ENCODE measurements at places on chromosomes 5 and 9.

GRCh38 chr9:7164440-7165330 lies 406.9 kb downstream of the KDM4C start:
- no peak for DNase-seq

GRCh38 chr5:175335691-175336090 lies 108.3 kb downstream of the DRD1 start:
- DNase-seq: no peak

- no peak for DNase-seq
Measured at GRCh38 chr5:35004200-35004599, 43.5 kb downstream of the AGXT2 start.

DNA sequence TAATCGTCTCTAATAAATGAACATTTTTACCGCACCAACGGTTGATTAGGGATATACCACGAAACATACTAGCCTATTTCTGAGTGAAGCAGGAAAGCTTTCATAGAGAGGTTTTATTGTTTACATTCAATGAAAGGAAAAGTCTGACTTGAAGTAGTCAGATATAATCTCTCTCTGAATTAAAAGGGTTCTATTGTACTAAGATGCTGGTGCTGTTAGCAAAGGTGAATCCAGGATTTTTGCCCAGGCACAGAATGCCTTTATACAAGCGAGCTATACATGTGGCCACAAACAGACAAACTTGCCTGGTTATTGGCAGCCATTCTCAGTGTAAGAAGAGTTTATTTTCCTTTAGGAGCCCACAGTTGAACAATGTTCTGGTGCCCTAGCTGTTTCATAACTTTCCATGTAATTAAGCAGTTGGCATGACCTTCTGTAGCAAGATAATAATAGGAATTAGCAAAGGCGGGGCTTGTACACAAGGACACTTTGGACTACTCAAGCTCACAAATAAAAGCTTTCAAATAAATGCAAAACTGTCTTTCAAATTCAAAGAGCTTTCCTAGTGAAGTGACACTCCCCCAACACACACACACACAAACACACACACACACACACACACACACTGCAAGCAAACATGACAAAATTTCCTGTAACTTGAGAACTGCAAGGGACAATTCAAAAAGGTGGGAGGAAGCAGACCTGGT lies 198.7 kb upstream of the MAP3K1 start:
- no peak for DNase-seq

DNA sequence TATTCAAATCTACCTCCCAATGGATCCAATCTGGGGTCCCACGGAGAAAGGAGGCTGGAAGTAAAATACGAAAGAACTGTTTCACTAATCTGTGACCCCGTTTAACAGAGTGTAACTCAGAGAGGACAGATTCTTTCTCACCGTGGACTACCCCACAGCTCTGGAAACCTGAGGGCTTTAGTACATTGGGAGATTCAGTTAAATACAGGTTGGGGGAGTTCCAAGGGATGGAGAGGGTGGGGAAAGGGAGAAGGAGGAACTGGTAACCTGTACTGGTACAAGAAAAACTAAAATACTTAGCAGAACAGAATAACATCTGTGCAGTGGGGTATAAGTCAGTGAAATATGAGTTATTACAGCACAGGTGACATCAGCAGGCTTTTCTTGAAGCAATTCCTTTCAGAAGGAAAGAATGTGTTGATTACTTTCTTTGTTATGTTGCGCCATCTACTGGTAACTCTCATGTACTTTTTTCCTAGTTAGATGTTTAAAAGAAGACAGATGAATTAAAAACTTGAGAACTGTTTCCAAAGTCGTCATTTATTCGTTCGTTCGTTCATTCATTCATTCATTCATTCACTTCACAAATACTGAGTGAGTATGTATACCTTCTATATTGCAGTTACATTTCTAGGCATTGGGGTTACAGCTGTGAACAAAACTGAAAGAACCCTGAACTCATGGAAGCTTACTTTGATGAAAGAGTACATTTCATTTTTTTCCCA lies 30.0 kb upstream of the STOM start:
- DNase-seq: no peak

- no peak for DNase-seq
Measured at GRCh38 chr9:127162864-127163365, 40.5 kb upstream of the ANGPTL2 start.

DNA sequence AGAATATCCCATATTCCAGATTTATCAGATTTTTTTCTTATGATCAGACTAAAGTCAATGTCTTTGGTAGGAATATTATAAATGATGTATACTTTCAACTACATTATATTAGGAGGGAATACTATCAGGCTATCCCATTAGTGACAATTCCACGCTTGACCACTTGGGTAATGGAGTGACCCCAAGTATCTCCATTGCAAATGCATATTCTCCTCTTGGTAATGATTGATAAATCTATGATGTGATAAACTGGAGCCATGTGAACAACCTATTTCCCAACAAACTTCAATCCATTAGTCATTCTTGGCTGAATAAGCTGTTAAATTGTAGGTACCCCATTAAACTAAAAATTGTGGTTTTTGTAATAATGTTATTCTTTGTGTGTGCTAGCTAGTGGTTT lies 12.2 kb upstream of the MPDZ start:
- no peak for DNase-seq

GRCh38 chr9:105890046-105890822 lies 195.9 kb downstream of the TMEM38B start:
- DNase-seq: no peak

DNA sequence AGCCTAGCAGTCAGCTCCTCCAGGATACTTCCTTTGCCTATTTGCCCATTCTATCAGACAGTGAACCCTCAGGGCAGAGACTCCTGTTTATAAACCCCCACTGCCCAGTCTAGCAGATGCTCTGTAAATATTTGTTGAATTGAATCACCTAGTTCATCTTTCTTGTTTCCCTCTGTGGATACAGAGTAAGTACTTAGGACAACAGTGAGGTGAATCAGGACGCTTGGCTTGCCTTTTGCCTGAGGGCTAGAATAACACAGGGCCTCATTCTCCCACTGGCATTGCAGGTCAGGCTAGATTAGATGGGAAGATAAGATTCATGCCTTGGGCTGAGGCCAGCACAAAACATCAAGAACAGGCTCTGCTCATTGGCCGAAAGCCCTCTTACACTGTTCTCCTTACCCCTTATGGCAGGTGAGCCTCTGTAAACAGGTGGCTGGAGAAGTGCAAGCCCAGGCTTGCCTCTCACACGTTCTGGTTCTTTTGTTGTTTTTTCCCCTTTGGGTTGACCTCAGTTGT lies 22.2 kb downstream of the TNFSF8 start:
- no peak for DNase-seq

DNA sequence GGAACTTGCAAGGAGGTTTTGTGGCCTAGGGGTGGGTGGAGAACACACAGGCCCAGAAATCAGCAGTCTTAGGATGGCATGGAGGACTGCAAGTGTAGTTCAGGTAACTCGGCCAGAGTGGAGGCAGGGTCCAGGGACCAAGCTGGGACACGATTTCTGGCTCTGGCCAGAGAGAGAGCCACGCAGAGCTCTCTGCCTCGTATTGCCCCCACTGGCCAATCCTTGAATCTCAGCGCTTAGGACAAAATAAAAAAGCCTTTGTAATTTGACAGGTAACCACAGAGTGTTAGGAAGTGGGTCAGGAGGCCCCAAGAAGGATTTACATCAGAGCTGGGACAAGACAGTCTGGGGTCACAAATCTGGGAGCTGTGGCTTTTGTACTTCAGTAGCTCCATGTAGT lies 11.7 kb downstream of the MAP3K1 start:
- no peak for DNase-seq

DNA sequence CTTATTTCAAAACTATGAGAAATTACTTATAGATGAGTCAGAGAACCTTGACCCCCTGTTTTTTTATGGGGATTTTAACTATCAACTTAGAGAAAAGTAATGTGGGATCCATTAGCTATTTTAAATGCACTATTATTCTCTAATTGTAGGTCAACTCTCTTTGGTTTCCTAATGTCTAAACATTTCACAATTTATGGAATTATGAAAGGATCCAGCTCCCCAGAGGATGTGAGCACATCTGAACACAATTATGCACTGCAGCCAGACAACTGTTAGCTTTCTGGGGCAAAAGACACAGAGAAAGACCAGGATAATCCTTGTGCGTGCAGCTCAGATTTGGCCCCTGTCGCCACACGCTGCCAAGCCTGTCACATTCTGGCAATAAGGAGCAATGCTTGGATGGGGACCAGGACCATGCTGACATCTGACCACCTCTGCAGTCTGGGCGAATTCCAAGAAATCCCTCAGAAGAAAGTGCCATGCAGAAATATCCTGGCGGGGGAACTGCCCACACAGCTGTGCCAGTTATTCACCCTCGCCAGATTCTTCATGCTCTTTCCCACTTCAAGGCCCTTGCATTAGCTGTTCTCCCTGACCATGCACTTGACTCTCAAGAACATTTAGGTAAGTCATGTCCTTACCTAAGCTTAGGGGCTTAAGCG lies 22.2 kb upstream of the CMBL start:
- DNase-seq: no peak

DNA sequence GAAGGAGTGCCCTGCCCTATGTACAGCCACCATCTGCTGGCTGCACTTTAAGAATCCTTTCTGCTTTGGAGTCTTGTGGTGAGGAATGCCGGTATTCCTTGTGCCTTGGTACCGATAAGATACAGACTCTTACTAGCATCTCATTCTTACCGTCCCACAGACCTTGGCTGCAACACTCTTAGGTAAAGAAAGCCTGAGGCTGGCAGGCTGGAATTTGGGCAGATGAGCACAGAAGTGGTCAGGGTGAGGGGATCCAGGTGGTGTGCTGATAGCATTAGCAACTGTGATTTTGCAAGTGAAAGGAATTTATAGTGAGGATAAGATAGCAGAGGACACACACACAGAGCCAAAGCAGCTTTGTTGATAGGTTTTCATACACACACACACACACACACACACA lies 198.1 kb downstream of the ENC1 start:
- no peak for DNase-seq

DNA sequence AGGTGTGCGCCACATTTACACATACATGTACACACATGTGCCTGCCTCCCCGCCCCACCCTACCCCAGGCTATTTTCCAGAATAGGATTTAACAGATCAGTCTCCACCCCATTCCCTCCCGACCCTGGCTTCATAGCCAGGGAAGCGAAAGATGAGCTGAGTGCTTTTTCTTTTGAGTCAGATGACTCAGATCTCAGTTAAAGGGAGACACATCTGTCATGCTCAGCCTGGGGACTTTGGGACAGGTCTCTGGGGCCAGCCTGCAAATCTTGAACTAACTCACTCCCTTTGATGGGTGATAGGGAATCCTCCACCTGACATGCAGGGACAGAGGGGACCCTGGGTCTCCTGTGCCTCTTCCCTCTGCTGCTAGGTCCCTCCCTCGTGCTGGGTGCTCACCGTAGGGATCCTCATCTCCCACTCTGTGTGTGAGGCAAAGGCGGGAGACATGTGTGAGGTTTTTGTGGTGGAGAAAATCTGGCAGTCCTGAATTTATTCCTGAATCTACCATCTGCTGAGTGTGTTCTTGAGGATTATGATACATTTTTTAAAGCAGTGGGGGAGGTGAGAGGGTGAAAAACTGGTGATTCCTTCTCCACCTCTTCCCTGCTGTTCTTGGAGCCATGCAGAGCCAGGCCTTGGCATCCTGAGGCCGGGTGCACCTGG lies 37.7 kb downstream of the NEUROG1 start:
- no peak for DNase-seq

GRCh38 chr9:76818271-76818670 lies 54.0 kb downstream of the PCA3 start:
- no peak for DNase-seq

DNA sequence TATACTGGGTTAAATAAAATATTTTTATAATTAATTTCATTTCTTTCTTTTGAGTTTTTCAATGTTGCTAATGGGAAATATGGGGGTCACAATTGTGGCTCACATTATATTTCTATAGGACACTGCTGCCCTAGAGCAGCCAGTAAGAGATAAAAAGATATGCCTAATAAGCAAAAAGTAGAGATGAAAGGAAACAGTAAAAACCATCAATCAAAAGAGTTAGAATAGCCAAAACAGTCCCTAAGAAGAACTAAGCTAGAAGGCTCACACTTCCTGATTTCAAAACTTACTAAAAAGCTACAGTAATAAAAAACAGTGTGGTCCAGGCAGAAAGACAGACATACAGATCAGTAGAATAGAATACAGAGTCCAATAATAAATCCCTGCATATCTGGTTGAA lies 104.4 kb downstream of the FANCC start:
- no peak for DNase-seq

GRCh38 chr9:121562301-121562700 lies 62.7 kb upstream of the GGTA1 start:
- no peak for DNase-seq

GRCh38 chr9:109499631-109500410 lies 1.7 kb upstream of the PTPN3 start:
- DNase-seq: no peak

GRCh38 chr5:15647251-15647650 lies 147.3 kb downstream of the FBXL7 start:
- DNase-seq: no peak

- DNase-seq: peak; percentile 68
Measured at GRCh38 chr5:175516933-175517823, 38.8 kb downstream of the SFXN1 start.

GRCh38 chr9:131738293-131739132 lies 1.4 kb downstream of the RAPGEF1 start:
- DNase-seq: no peak

DNA sequence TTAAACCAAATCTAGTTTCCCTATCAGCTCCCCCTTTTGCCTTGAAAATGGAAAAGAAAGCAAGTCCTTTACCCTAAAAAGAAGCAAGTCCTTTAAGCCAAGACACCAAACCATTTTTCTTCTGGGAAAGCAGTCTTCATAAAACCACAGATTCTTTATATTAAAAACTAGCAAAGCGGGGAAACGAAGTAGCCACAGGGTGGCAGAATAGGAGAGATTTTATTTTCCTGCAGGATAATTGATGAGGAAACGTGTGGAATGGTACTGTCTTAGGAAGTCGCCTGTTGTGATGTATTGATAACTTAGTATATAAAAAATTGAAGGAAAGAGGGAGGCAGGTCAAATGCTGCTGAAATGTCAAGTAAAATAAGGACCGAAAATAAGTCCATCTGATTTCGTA lies 41.1 kb downstream of the ZNF883 start:
- DNase-seq: no peak

DNA sequence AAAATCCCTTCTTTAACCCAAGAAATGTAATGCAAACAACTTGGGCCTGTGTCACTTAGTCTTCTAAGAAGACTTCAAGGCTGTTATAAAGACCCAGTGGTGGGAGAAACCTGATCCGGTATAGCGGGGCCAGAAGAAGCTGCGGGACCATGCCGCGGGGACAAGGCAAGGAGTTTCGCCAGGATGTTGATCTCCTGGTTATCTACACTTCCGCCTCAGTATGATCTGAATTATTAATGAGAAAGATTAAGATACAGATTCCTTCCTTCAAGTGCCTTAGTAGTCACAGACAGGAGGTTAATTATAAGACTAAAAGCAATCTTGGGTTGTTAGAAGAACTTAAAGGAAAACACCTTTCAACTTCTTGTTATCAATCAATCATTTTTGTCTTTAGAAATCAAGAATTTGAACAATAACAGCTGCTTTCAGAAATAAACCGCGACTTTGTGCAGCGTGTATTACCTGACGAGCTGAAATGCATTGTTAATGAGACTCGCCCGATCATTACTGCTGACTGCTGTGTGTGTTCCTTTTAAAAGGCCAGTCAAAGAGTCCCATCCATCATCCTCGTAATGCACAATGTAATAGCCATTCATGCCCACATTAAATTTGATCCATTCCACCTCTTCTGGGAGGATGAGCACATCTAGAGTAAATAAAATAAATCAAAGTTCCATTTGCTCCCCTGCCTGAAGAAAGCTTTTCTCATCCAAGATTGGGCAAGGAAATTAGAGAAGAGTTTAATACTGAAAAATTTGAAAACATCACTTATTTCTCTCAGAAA lies 22.2 kb downstream of the ERAP1 start:
- DNase-seq: no peak

- DNase-seq: no peak
Measured at GRCh38 chr9:13942695-13943094, 371.2 kb downstream of the NFIB start.
